ENCODE measurements at places on chromosomes 2 and 18.

DNA sequence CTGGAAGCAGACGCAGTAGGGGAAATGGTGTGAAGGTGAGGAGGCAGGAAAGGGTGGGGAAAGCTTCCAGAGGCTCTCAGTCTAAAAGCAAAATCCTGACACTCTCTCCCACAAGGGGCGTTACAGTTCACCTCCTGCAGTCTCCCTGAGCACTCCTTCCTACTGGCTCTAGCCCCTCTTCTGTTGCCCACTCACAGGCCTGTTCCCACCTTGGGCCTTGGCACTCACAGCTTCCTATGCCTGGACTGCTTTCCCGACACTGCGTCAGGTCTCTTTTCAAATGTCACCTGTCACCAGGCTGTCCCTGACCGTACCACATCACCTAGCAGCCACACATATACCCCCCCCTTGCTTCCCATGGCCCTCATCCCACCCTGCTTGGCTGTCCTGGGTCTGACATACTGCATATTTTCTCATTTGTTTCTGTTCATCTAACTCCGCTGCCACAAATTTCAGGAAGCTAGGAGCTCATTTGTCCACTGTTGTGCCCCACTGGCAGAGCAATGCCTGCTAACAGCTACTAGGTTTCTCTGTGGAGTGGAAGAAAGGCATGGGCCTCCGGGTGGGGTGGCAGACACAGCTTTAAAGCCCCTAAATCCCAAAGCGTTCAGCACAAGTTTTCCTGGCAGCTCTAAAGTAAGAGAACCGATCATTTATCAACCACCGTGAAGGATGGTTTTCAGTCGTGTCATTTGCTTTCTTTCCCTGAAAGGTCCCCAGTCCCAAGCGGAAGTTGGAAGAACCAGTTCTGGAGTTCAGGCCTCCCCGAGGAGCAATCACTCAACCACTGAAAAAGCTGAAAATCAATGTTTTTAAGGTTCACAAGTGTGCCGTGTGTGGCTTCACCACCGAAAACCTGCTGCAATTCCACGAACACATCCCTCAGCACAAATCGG, 118.8 kb downstream of the ZNF532 start:
- no peak for DNase-seq

DNA sequence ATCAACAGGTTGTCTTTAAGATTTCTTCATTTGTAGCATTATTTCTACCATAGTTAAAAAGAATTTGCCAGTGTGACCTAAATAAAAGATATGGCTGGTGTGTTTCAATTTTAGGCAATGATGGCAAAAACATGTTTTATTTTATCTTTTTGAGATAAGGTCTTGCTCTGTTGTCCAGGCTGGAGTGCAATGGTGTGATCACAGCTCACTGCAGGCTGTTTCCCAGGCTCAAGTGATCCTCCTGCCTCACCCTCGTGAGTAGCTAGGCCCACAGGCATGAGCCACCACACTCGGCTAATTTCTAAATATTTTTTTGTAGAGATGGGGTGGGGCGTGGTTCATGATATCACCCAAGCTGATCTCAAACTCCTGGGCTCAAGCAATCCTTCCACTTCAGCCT, 47.0 kb upstream of the COBLL1 start:
- DNase-seq = no peak

- DNase-seq = no peak
Measured at GRCh38 chr18:57043241-57043640, 103.6 kb upstream of the BOD1L2 start.

GRCh38 chr2:159285929-159286708, at the start of gene WDSUB1:
TSS of gene WDSUB1 (minus strand) at chr2:159286703. CDS start at chr2:159283069, 3,634 bp downstream.
- peak; percentile 77 for DNase-seq

DNA sequence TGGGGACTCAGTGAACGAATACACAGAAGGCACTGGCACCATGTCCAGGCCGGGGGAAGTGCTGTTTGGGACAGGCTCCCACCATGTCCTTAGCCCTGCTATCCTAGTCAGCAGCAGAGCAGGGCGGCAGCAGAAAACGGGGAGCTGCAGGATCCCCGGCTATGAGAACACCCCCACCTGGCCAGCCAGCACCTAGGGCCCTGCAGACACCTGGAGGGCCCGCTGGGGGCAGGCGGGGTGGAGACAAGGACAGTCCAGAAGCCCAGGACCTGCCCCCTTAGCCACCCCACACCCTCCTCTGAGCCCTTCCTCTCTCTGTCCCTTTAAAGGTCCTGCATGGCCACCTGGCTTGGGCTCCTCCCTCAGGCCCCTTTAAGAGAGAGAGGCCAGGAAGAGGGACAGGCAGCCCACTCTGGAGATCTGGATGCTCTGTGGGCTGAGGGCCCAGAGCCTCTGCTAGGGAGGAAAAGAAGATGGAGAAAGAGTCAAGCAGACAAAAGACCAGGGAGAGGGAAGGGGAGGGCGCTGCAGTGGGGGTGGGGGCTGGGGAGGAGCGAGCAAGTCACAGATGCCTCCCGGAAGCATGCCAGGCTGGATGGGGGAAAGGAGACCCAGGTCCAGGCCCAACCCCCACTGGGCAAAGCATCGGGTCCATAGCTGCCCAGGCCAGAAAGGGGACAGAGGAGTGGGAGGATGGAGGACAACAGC, 48.6 kb downstream of the BIN1 start:
- DNase-seq = no peak

- no peak for DNase-seq
Measured at GRCh38 chr2:191436368-191437055, 191.3 kb downstream of the MYO1B start.

GRCh38 chr18:26190506-26190905, 35.7 kb upstream of the TAF4B start:
- DNase-seq = no peak

GRCh38 chr2:207833251-207833751, 63.6 kb upstream of the FZD5 start:
- no peak for DNase-seq

GRCh38 chr18:46401486-46402070, 255.4 kb downstream of the LOXHD1 start:
- DNase-seq = no peak

DNA sequence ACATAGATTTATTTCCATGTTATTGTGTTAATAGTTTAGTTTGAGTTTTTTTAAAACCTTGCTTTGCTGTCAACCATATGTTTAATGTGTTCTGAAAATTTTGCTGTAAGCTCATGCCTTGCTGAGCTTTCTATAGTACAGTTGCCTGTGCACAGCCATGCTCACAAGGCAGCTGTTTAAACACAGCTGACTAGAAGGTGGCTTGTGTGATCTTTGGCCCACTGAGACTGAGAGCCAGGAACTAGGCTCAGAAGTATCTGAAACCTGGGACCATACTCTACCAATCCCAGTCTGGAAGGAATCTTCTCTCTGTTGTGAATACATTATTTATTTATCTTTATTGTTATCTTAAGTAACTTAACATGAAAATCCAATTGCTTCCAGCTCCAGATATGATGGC, 350.5 kb downstream of the KIAA1328 start:
- DNase-seq = no peak

GRCh38 chr2:241256168-241256545, 59.3 kb downstream of the HDLBP start:
- no peak for DNase-seq

GRCh38 chr2:8289111-8289510, 392.7 kb upstream of the ID2 start:
- no peak for DNase-seq

DNA sequence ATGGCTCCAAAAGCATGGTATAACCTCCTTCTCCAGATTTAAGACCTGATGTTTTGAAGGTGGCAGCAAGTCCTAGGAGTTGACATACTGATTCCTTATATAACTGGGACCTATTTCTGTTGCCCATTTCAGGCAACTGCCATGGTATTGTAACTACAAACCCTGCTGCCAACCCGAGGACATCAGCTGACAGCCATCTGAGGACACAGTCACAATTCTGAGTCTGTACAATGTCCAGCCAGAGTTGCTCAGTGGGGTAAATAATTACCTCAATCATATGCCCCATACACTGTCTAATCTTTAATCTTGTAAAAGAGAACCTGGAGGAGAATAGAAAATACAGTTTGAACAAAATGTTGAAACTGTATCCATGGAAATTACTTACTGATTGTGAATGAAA, 8.7 kb upstream of the GAREM2 start:
- DNase-seq = no peak

- no peak for DNase-seq
Measured at GRCh38 chr2:203400805-203401585, 72.8 kb downstream of the ABI2 start.

- DNase-seq = no peak
Measured at GRCh38 chr2:190835303-190835930, 45.2 kb upstream of the GLS start.

DNA sequence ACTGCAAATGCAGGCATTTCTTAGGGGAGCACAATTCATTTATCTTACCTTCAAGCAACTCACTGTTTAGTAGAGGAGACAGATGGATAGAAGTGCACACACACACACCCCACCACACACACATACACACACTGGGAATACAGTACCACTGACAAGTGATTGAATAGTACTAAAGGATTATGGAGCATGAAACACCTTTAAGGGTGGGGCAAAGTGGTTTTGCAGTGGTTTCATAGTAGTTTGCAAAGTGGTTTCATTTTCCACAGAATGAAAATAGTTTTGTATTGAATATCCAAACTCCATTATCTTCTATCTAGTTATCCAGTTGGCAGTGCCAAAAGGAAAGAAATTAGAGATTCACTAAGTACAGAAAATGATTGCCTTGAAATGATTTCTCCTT, 18.9 kb downstream of the KIF5C start:
- no peak for DNase-seq

GRCh38 chr2:41896186-41896846, 151.5 kb upstream of the PKDCC start:
- no peak for DNase-seq
